ENCODE measurements at places on chromosomes 11 and 22.

GRCh38 chr22:45246060-45246985 lies 5.6 kb upstream of the KIAA0930 start:
- DNase-seq, result peak; percentile 84

DNA sequence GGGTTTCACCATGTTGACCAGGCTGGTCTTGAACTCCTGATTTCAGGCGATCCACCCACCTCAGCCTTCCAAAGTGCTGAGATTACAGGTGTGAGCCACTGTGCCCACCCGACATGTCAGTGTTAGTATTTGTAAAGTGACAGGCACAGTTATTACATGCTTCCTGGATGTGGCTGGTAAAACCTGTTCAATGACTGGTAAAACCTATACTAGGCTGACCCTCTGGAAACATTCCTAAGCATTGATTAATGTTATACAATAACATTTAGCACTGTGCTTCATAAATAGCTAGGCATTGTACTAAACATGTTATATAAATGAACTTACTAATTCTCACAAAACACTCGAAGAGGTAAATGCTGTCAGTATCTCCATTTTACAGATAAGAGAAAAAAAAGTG lies 20.9 kb upstream of the JHY start:
- DNase-seq, result no peak

DNA sequence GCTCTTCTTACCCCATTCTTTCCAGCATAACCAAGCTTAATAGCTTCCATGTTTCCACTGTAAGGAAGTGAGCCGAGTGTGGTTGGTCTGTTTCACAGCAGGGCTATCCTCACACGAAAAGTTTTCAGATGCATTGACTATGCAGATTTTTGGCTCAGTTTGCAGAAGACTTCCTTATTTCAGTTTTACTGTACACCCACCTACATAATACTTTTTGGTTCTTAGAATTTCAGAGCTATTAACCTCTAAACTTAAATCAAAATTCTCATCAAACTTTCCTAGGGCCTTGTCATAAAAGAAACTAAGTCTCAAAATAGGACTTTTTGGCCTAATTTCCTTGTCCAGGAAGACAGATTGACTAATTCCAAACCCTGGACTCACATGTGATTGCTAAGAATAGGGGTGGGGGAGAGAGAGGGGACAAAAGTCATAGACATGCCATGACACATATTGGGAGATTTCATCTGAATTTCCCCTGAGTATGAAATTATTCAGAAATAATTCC lies 7.3 kb upstream of the EHF start:
- DNase-seq, result no peak

DNA sequence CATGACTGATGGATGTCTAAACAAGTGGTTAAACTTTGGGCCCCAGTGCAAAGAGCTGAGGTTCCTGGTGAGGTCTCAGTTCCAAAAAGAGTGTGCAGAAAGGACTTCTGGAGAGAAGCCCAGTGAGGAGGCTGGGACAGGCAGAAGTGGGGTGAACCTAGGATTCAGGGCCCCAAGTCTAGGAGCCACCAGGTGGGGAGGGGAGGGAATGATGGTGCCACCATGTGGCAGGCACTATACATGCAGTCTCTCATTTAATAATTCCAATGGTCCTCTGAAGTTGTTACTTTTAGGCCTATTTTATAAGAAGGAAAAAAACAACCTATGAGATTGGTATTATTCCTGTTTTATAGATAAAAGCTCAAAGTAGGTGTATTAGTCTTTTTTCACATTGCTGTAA lies 102.0 kb downstream of the INSC start:
- DNase-seq, result no peak

- no peak for DNase-seq
Observed at GRCh38 chr11:65851811-65852507, 6.0 kb downstream of the CFL1 start.

DNA sequence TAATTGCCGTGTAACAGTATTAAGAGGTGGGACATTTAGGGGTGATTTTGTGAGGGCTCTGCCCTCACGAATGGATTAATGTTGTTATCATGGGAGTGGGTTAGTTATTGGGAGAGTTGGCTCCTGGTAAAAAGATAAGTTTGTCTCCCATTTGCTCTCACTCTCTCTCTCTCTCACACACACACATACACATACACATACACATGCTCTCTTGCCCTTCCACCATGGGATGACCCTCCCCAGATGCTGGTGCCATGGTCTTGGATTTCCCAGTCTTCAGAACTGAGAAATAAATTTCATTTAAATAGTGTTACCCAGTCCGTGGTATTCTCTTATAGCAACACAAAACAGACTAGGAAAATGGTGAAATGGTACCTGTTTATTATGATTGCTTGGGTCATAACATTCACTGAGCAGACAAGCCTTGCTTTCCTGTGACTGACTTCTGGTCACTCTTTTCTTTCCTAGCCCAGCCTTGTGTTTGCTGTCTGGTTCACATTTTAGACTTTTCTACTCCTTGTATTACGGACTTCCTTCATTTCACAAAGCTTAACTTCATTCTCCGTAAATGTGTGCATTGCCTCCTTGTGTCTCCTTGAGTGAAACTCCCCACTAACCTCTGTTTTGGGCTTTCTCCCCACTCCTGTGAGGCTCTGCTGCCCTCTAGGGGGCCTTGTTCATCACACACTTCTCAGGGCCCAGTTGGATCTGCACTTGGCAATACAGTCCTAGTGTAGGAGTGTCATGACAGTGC lies 206.5 kb upstream of the CTSC start:
- DNase-seq, result peak; percentile 68

DNA sequence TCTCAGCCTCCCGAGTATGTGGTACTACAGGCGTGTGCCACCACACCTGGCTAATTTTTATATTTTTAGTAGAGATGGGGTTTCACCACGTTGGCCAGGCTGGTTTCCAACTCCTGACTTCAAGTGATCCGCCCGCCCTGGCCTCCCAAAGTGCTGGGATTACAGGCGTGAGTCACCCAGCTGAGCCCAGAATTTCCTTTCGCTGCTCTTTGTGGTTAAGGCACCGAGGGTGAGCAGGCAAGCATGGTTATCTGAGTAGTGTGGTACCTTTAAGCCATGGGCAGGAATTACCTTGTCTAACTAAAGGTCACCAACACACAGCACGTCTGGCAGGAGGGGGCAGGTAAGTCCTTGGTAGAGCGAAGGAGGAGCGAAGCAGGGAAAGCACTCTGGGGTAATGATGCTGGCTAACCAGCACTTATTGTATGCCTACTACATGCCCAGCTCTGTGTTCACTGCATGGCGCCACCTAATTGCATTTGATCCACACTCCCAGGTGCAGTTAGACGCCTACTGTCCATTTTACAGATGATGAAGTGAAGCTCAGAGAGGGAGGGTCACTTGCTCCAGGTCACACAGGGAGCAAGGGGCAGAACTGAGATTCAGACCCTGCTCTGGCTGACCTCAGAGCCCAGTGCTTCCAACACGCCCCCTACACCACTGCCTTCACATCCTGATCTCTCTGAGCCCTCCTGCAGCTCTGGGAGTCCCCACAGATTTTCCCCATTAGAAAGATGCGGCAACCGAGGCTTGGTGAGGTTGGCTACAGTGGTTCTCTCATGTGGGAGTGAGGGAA lies 45.7 kb downstream of the TRIOBP start:
- DNase-seq, result peak; percentile 47

DNA sequence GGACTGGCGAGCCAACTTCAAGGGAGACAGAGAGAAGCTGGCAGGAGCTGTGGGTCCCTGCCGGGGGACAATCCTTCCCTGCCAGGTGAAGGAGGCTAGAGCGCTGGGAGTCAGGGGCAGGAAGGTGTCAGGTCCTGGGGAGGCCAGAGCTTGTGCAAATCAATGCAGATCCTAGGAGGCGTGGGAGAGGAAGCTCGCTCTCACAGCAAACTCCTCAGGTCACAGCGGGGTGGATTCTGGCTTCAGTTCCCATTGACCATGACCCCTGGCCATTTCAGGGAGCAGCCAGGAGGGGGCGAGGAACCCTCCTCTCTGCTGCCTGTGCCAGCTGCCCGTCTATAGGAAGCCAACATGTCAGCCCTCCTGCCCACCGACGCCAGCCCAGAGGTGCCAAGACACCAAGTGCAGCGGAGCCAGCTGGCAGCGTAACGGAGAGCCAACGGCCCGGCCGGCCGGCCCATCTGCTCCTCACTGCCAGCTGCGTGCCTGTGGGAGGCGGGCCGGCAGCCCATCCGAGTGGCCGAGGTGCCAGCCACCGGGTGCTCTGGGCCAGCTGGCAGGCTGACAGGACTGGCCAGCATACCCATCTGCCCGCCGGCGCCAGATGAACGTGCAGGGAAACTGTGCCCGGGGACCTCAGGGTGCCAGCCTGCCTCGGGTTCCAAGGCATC lies 374.8 kb downstream of the MIAT start:
- DNase-seq, result no peak

GRCh38 chr22:25021409-25021808 lies 68.9 kb downstream of the KIAA1671 start:
- DNase-seq, result no peak

- no peak for DNase-seq
Observed at GRCh38 chr11:65651589-65652510, 10.9 kb downstream of the RELA start.

DNA sequence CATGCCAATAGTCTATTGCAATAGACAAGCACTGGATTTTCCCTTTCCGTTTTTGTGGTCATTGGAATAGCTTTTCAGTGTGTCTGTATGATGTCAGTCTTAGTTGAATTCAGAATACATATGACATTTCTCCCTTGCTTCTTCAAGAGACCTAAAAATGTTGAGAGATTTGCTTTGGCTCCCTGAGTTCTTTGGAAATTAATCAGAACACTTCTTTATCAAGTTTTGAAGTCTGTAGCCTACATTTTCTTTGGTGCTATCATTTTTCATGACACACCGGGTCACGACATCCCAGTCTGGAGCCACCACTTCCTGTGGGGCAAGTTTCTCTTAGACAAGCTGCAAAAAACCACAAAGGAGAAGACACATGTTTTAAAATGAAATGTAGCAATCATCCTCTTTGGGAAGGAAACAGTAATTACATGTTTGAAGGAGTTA lies 847.1 kb downstream of the OPCML start:
- DNase-seq, result peak; percentile 37

DNA sequence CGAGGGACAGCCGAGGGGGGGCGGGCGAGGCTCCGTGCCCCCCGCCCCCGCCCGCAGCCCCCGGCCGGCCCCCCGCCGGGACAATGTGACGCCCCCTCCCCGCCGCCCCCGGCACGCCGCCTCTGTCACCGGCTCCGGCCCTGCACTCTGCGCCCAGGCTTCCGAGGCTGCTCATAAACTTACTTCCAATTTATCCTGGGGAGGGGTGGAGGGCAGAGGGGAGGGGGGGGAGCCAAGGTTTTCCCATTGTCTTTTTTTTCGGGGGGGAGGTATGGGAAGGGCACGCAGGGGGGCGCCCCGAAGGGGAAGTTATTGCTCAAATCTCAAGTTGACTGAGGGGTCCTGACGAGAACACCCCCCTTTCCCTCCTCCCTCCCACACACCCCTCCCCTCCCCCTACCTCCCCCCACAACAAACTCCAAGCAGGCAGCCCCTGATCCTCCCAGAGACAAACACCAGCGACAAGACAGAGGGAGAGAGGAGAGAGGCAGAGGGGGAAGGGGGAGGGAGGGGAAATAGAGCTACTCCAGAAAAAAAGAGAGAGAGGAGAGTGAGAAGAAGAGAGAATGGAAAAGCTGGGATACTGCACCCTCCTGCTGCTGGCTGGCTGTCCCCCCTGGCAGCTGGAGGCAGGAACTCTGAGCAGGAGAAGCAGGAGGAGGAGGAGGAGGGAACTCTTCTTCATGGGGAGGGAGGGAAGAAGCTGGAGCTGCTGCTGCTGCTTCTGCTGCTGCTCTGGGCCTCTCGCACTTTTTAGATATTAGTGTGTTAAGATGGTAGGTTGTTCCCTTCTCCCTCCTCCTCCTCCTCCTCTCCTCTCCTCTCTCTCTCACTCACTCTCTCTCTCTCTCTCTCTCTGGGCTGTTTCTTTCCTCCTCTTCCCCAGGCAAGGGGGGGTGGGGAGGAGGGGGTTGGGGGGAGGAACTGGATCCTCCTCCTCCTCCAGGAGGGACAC lies 631 bp downstream of the PHF21A start:
- peak; percentile 24 for DNase-seq

DNA sequence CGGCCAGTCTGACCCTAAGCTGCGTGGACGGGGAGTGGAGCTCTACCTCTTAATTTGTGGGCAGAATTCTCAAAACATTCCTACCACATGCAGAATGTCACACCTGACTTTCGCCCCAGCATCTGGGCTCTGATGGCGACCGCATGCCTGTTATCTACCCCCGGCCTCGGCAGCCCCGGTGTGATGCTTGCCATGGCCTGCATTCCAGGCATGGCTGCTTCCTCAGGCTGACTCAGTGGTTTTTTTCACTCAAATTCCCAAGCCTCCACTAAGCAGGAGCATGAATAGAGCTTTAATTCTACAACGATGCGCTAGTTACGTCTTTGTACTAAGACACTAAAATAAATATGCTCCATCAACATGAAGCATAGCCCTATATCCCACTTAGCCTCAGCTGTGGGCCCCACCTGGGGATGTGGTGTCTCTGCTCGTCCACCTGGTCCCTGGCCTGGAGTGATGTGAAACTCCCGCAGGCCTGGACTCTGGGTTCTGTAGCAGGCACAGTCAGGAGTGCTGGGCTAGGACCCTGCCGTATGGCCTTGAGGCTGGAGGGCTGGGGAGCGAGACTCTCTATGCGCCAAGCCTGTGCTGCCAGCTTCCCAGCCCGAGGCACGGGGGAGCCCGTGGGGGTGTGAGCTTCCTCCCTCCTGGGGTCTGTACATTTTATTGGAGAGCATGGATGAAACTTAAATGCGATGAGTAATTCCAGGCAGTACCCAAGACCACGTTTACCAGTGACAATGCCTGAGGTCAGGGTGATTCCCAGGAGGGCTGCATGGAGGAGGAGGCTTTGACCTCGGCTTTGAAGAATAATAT lies 153.2 kb downstream of the CTTN start:
- DNase-seq, result no peak

- no peak for DNase-seq
Observed at GRCh38 chr11:36107547-36107946, 163.7 kb downstream of the LDLRAD3 start.

- peak; percentile 51 for DNase-seq
Observed at GRCh38 chr22:43789452-43789851, 22.7 kb downstream of the EFCAB6 start.

- no peak for DNase-seq
Observed at GRCh38 chr11:119827113-119827512, 98.1 kb upstream of the NECTIN1 start.

- DNase-seq, result no peak
Observed at GRCh38 chr22:19703869-19704268, 10.4 kb upstream of the SEPTIN5 start.
